ENCODE measurements at places on chromosomes 4 and X. TPM values are rescaled to one million over a fixed set of nuclear protein-coding genes. Genes with fewer than 3 reads are reported as not detected.

DNA sequence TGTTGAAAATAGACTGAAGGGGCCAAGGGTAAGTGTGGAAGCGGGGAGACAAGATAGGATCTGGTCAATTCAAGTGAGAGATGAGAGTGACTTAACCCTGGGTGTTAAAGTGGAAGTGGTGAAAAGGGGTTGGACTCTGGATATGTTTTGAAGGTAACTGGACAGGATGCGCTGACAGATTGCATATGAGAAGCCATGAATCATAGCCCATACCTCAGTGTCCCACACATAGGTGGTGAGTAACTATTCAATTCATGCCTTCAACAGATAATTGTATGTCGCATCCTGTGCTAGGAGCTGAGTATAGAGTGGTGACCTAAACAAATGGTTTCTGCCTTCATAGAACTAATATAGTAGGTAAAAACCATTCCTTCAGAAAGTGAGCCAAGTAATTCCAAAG is 76.7 kb downstream of the KLHL34 start:
- no peak overlapping the region for H3K27ac ChIP-seq
- H3K4me3 ChIP-seq = no peak overlapping the region
- no peaks in the 10 kb centered on the region for H3K4me1 ChIP-seq
- no peaks in the 10 kb centered on the region for H3K36me3 ChIP-seq

- no peaks in the 10 kb centered on the region for H3K4me1 ChIP-seq
- no peak for DNase-seq
- no peak overlapping the region for H3K27ac ChIP-seq
Observed at GRCh38 chr4:70654605-70655011, 11.7 kb downstream of the JCHAIN start.

EMD gene
- total RNA-seq = 178 TPM

GRCh38 chr4:80710748-80711451 is 319.6 kb upstream of the BMP3 start:
- no peak for DNase-seq
- no peaks in the 10 kb centered on the region for H3K27me3 ChIP-seq
- no peak overlapping the region for H3K27ac ChIP-seq
- no peaks in the 10 kb centered on the region for H3K4me1 ChIP-seq

DNA sequence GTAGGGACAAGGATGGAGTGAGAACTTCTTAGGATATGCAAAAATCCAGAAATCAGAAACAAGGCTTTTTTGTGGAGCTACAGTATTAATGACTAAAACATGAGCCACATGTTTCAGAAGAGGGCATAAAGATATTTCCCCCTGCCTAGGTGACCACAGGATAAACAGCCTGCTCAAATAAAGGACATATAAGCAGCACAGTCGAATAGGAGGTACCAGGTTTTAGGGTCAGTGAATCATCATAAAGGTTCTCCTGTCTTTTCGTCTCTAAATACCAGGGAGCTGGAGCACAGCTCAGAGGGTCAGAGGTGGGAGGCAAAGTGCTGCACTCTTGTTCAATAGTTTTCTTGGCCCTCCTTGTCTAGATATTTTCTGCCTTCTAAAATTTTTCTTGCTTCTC is 211.9 kb upstream of the HS3ST1 start:
- no peaks in the 10 kb centered on the region for H3K36me3 ChIP-seq
- DNase-seq = no peak
- no peaks in the 10 kb centered on the region for H3K27me3 ChIP-seq
- no peak overlapping the region for H3K4me3 ChIP-seq
- no peaks in the 10 kb centered on the region for H3K4me1 ChIP-seq

PNCK gene
- total RNA-seq = 1.0 TPM

DNA sequence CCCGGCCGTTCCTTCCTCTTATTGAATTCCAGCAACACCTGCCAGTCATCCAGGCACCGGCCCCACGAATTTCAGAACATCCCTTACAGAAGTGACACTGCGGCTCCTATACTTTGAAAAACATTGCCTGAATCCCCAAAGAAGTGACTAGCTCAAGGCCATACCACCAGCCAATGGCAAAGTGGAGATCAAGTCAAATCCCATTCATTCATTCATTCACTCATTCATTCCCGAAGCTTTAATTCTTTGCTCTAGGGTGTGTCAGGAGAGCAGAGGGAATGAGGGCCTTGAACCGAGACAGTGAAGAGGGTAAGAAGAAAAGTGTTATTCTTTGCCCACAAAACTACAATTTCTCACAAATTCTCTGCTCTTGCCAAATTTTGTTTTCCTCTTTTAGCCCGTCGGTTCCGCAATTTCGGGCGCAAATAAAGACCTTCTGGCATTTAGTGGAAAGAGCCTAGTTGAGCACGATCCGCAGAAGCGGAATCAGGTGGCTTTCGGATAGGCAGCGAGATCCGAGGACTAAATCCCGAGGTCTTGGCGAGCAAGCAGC is 824 bp upstream of the HMGB3 start:
- H3K36me3 ChIP-seq = no peaks in the 10 kb centered on the region
- no peak overlapping the region for H3K27ac ChIP-seq
- H3K4me3 ChIP-seq = peak overlapping the region; percentile 59
- no peak for DNase-seq
- peaks cover 9% of the 10 kb centered on the region for H3K27me3 ChIP-seq

DNA sequence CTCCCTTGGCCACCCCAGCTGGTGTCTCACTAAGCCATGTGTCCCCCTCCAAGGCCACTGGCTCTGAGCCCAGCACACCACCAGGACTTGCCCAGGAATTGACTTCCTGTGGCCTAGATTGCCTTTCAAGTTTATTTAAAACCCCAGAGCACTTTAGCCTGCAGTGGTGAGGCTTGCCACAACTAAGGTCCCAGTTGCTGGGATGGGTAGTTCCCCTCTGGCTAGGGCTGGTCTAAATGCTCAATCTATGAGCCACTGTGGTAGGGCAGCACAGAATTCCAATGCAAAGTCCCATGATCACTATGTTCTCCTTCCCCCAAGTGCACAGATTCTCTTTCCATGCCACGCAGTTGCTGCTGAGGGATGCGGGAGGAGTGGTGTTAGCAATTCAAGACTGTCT is 61.1 kb upstream of the HCCS start:
- H3K36me3 ChIP-seq = no peaks in the 10 kb centered on the region
- H3K4me1 ChIP-seq = no peaks in the 10 kb centered on the region
- H3K4me3 ChIP-seq = no peak overlapping the region
- DNase-seq = no peak
- no peak overlapping the region for H3K27ac ChIP-seq
- H3K27me3 ChIP-seq = no peaks in the 10 kb centered on the region

GRCh38 chr4:102392033-102392744 is 46.9 kb upstream of the SLC39A8 start:
- H3K4me3 ChIP-seq = no peak overlapping the region
- H3K36me3 ChIP-seq = no peaks in the 10 kb centered on the region
- no peaks in the 10 kb centered on the region for H3K4me1 ChIP-seq

TMEM150C gene
- not detected for total RNA-seq

DNA sequence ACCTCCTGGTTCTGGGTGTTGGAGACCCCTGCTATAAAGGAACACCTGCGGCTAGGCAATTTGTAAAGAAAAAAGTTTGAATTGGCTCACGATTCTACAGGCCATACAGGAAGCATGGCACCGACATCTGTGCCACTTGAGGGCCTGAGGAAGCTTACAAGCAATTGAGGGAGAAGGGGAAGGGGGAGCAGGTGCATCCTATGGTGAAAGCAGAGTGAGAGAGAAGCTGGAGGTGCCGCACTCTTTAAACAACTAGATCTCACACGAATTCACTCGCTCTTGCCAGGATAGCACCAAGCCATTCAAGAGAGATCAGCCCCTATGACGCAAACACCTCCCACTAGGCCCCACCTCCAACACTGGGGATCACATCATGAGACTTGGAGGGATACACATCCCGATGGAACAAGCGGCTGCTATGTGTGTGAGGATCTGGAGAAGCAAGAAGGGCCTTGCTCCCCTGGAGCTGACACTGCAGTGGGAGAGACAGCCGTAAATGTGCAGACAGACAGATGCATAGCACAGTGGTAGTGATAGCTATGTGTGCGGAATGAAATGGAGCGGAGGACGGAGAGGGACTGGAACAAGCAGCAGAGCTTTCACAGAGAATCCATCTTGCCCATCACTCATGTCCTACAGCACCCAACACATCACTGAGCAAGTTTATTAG is 60.7 kb upstream of the HELT start:
- no peak overlapping the region for H3K4me3 ChIP-seq
- DNase-seq = no peak
- H3K36me3 ChIP-seq = no peaks in the 10 kb centered on the region
- H3K4me1 ChIP-seq = no peaks in the 10 kb centered on the region
- peaks cover 3% of the 10 kb centered on the region for H3K27me3 ChIP-seq
- no peak overlapping the region for H3K27ac ChIP-seq

CTAG2 gene
- total RNA-seq = not detected

DNA sequence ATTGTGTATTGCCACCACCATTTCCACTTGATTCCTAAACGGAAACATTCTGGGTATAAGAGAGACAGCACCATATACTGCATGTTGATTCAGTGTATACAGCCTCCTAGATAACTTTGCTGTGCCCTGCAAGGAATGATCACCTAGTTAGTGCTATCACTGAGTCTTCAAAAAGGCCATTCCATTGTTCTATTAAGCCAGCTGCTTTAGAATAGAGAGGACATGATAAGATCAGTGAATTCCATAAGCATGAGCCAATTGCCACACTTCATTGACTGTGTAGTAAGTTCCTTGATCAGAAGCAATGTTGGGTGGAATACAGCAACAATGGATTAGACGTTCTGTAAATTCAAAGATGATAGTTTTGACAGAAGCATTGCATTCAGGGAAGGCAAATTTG is 1047.3 kb downstream of the PCDH18 start:
- no peak overlapping the region for H3K4me3 ChIP-seq
- H3K27me3 ChIP-seq = no peaks in the 10 kb centered on the region
- no peak overlapping the region for H3K27ac ChIP-seq
- no peak for DNase-seq

ADH7 gene
- total RNA-seq = not detected

USP17L19 gene
- total RNA-seq = not detected

SNCA gene
- total RNA-seq = not detected

NUP62CL gene
- 0.81 TPM for total RNA-seq

DNA sequence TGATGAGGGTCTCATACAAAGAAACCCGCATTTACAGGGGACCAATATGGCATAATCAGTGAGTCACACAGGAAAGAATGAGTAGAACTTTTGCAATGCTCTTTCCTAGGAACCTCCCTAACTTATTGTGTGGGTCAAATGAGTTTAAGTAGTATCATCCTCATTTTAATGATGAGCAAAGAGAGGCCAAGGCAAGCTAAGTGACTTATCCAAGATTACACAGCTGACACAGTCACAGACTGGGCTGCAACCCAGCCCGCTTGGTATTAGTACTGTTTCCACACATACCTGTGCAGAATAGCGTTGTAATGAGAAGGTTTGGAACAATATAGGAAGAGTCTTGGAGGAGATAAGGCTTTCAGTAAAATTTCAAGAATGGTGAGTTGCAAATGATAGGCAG is 91.0 kb upstream of the PPP1R2C start:
- H3K36me3 ChIP-seq = no peaks in the 10 kb centered on the region
- H3K4me3 ChIP-seq = no peak overlapping the region
- H3K27me3 ChIP-seq = no peaks in the 10 kb centered on the region
- no peak overlapping the region for H3K27ac ChIP-seq
- no peak for DNase-seq

DNA sequence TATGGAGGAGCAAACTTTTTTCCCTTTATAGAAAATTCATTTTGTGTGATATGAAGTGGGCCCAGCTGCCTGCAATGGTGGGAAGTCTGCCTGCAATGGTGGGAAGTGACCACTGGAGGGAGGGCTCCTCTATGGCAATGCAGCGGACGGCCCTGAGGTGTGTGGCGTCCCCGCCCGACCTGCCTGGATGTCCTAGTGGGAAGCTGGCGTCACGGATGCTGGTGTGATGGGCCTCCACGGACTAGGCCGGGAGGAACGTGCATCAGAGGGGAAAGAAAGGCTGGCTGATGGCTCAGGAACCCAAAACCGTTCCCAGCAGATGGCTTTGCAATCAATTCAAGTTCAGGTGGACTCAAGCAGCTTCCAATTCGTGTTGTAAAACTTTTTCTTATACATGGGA is 177.9 kb downstream of the AFAP1 start:
- peaks cover 24% of the 10 kb centered on the region for H3K4me1 ChIP-seq
- H3K4me3 ChIP-seq = no peak overlapping the region
- H3K27ac ChIP-seq = no peak overlapping the region
- DNase-seq = peak; percentile 37
- peaks cover 4% of the 10 kb centered on the region for H3K36me3 ChIP-seq
- no peaks in the 10 kb centered on the region for H3K27me3 ChIP-seq

GRCh38 chrX:51860679-51861078 is 32.7 kb upstream of the MAGED1 start:
- no peak for DNase-seq
- no peaks in the 10 kb centered on the region for H3K4me1 ChIP-seq
- H3K4me3 ChIP-seq = no peak overlapping the region
- no peak overlapping the region for H3K27ac ChIP-seq
- no peaks in the 10 kb centered on the region for H3K27me3 ChIP-seq

- DNase-seq = no peak
- no peak overlapping the region for H3K27ac ChIP-seq
- no peak overlapping the region for H3K4me3 ChIP-seq
- no peaks in the 10 kb centered on the region for H3K36me3 ChIP-seq
- no peaks in the 10 kb centered on the region for H3K4me1 ChIP-seq
- no peaks in the 10 kb centered on the region for H3K27me3 ChIP-seq
Observed at GRCh38 chrX:20547611-20548051, 280.9 kb upstream of the RPS6KA3 start.

SSX4B gene
- total RNA-seq = not detected

ELK1 gene
- 40.5 TPM for total RNA-seq

- H3K4me1 ChIP-seq = no peaks in the 10 kb centered on the region
- H3K27me3 ChIP-seq = peaks cover 6% of the 10 kb centered on the region
- H3K4me3 ChIP-seq = no peak overlapping the region
Observed at GRCh38 chr4:159503236-159504008, 400.5 kb downstream of the RAPGEF2 start.

All from CD4-positive, alpha-beta T cell (primary cell).